ENCODE measurements at places on chromosomes 11 and 22.

DNA sequence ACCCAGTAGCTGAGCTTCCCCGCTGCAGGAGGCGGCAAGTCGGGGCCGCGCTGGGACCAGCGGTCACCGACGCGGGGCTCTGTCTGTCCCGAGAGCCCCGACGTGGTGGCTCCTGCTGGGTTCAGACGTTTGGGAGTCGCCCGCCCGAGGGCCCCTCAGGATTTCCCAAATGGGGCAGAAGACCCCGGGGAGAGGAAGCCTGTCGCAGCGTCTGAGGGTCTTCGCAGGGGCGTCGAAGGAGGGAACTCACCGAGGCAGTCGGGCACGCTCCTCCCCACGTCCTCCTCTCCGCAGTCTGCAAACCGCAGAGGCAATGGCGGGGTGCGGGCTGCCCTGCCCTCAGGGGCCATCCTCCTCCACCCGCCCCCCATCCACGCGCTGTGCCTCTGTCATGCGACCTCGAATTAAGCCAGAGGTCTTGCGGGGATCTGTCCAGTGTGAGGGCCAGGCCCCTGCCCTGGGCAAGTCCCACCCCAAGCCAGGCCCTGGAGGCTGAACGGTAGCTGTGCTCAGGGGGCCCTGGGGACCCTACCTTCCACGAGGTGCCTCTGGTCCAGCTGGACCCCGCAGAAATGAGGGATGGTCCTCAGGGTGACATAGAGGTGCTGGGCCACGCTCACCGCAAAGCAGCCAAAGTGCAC, 12.5 kb downstream of the IL17REL start:
- DNase-seq, result no peak

GRCh38 chr11:12748561-12748960, 74.3 kb downstream of the TEAD1 start:
- no peak for DNase-seq

GRCh38 chr11:2744166-2744565, 44.4 kb upstream of the KCNQ1OT1 start:
- no peak for DNase-seq

- DNase-seq, result no peak
Measured at GRCh38 chr11:111980062-111980461, 42.9 kb downstream of the DIXDC1 start.

- no peak for DNase-seq
Measured at GRCh38 chr22:49824185-49824925, 3.3 kb downstream of the BRD1 start.

GRCh38 chr11:44948155-44948554, 2.5 kb downstream of the TP53I11 start:
- no peak for DNase-seq

Measured in activated gamma-delta T cell treated with Interleukin-2 at 50 U/mL for 16 hours (primary cell).